ENCODE measurements at places on chromosomes 12 and 14.

GRCh38 chr12:45974171-45974719 is 16.1 kb downstream of the SCAF11 start:
- DNase-seq: no peak

- no peak for DNase-seq
These were observed 416.5 kb downstream of the VRK1 start for GRCh38 chr14:97213720-97214119.

- DNase-seq: no peak
These were observed 15.4 kb upstream of the SCAF11 start for GRCh38 chr12:46005823-46006222.

GRCh38 chr12:105272152-105272551 is 36.2 kb upstream of the APPL2 start:
- DNase-seq: no peak

- DNase-seq: no peak
These were observed 264.4 kb downstream of the DPF3 start for GRCh38 chr14:72629534-72629933.

DNA sequence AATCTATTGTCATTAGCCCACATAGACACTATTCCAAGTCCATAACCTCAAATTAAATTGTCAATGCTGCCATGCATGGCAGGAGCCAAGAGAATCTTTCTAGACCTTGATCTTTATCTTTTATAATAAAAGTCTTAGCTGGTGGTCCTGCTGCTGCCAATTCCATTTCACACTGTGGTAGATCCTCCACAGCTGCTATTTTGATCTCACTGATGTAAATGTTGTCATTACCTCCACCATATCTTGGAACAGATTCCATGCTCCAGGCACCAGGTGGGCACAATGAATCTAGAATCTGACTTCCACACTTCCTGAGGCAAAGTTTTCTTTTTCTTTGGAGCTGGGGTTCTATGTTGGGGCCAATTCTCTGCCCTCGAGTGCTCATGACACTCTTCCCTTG is 161.2 kb downstream of the TMTC3 start:
- DNase-seq: no peak

- DNase-seq: no peak
These were observed 957.7 kb downstream of the DIO2 start for GRCh38 chr14:79253576-79253975.

GRCh38 chr14:68775614-68776126 is 17.2 kb downstream of the ZFP36L1 start:
- DNase-seq: no peak

DNA sequence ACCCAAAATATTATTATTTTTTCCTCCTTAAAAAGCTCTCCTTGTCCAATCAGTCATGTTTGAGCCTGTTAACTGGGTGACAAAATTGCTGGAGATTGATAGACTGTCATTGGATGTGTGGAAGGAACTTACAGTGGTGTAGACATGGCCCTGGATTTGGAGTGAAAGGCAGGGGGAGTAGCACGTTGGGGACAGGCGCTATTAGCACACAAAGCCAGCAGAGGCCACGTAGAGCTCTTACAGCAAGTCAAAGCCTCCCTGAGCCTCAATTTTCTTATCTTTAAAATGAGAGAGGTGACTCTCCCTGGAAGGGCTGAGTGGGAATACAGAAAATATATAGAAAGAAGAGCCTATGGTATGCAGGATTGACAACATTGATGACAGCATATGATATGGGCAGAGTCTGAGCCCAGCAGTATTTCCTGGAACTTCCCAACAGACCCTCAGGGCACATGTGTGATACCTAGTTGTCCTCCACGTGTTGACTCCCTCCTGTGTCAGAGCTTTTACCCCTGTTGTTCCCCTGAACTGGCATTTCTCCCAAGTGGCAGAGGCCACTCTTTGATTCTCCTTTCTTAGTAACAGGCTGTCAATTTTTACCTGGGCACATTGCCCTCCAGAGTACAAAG is 504.9 kb downstream of the VRK1 start:
- no peak for DNase-seq

- no peak for DNase-seq
These were observed 25.8 kb downstream of the GPR135 start for GRCh38 chr14:59439256-59439965.

Data from NCI-H187 treated with DMSO at 0.1 percent for 48 hours (cell line).